ENCODE measurements at places on chromosomes 7 and 10.

DNA sequence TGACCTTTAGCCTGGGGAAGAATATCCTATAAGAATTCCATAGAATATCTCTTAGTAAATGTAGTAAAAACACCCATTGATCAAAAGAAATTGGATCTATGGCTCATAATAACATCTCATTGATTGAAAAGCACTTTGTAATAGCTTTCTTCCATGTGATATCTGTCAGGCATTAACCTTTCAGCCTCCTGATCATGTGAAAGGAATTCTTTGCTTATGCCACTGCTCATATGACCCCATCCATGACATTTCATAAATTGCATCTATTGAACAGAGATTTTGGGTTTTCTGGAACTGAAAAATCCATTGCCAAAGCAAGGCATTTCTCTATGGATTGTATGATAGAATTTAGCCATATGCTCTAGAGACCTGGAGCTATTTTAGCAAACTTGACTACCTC, 519.3 kb upstream of the PFKP start:
- no peak for DNase-seq

DNA sequence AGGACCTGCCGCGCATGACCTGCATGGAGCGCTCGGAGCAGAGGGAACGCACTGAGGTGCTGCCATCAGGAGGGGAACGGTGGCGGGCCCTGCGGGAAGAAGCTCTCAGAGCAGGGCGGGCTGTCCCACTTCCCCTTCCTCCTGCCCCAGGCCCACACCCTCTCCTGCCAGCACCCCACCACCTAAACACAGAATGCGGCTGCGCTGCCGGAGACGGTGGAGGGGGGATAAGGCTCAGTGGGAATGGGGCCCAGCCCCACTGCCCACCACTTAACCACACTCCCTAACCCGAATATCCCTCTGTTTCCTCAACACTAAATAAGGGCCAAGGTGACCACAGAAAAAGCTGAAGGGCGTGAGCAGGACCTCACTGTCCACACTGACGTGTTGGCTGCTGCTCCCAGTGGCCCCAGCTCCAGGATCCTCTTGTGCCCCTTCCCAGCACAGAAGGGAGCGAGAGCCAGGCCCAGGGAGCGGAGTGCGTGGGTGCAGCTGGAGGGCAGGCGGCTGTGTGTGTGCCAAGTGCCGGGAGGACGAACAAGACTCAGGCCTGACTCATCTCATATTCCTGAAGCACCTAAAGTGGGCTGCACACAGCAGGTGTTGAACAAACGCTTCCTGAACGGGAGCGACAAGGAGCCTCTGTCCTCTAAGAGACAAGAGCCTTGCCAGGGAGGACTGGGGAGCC, 116.8 kb downstream of the MAD1L1 start:
- DNase-seq, result no peak

- DNase-seq, result no peak
Observed at GRCh38 chr7:16881844-16882243, at the start of gene AGR3. TSS of gene AGR3 (minus strand) at chr7:16881983. CDS start at chr7:16878618, 3,365 bp downstream.

- peak; percentile 88 for DNase-seq
Observed at GRCh38 chr7:112789817-112790585, at the start of gene TMEM168. TSS of gene TMEM168 (minus strand) at chr7:112790393. CDS start at chr7:112784825, 5,568 bp downstream.

DNA sequence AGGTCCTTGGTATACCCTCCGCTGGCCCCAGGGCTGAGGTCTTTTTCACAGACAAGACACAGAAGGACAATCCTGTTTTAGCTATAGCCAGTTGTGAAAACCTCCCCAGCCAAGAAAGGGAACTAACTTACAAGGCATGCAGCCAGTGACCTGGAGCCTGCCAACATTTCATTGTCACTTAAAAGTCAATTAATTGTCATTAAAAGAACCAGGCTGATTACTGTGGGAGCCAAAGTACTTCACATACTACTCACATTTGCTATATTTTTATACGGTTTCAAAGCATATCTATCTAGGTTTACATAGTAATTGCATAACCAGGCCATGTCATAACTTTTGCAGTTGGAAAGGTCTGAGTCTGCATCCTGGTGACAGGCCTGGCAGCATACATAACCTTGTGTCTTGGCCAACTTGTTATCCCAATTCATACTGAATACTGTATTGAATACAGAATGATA, 31.1 kb downstream of the NRBF2 start:
- DNase-seq, result no peak

- peak; percentile 66 for DNase-seq
Observed at GRCh38 chr10:93541402-93542357, 24.8 kb upstream of the FFAR4 start.

DNA sequence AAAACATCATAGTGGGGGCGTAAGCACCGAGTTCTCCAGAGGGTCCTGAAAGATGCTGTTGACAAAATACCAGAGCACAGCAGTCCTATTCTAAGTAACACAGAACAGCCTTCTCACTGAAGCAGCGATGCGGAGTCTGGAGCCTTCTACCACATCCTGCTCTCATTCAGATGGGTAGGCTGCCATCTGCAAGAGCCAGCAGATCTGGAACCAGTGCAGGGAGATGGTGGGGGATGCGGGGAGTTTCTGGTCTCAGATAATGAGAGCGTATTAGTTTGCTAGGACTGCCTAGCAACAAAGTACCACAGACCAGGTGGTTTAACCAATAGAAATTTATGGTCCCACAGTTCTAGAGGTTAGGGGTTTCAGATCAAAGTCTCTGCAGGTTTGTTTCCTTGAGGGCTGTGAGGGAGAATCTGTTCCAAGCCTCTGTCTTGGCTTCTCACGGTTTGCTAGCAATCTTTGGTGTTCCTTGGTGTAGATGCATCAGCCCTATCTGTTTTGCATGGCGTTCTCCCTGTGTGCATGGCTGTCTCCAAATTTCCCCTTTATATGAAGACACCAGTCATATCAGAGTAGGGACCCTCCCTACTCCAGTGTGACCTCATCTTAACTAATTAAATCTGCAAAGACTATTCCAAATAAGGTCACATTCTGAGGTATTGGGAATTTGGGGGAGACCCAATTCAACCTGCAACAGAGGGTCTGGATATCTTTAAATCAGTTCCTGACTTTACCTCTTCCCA, 52.0 kb upstream of the STEAP1B start:
- DNase-seq, result no peak

- no peak for DNase-seq
Observed at GRCh38 chr7:119996634-119997033, 276.3 kb upstream of the KCND2 start.

DNA sequence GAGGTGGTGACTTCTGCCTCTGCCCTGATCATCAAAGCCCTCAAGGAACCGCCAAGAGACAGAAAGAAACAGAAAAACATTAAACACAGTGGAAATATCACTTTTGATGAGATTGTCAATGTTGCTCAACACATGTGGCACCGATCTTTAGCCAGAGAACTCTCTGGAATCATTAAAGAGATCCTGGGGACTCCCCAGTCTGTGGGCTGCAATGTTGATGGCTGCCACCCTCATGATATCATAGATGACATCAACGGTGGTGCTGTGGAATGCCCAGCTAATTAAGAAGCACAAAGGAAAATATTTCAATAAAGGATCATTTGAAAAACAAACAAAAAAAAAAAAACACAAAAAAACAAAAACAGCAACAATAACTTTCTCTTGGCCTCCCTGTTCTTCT, 59.5 kb upstream of the TOMM7 start:
- no peak for DNase-seq

GRCh38 chr10:73368238-73368637, 9.6 kb upstream of the CFAP70 start:
- DNase-seq, result no peak

DNA sequence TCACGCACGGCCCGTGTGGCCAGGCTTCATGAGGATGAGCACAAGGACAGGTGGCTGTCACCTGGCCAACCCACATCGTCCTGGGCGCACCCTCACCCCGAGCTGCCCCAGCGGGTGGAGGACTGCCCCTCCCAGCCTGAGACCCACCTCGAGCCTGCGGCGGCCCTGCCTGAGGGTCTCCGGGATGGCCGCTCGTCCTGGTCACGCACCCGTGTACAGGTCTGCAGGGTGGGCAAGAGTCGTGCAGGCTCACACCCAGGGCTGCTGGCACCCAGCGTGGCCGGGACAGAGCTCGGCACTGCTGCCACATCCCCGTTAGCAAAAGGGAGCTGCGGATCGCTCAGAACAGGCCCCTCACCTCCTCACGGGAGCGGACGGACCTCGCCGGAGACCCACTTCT, 14.4 kb upstream of the UTF1 start:
- DNase-seq, result no peak

DNA sequence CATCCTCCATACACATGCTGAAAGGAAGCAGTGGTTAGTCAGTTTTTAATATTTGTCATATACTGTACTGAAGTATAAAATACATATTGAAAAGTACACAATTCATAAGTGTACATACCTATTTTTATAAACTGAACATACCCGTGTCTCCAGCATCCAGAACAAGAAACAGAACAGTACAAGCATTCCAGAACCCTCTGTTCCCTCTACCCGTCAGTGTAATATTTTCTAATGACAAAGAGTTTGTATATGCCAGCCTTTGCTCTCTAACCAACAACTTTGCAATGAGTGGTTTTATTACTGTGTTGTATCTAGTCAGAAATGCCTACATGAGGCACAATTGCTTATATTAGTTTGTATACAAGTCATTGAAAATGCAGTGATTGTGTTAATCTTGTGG, 18.7 kb upstream of the RAB18 start:
- DNase-seq, result no peak

GRCh38 chr7:38306914-38307313, 33.5 kb upstream of the TARP start:
- no peak for DNase-seq

DNA sequence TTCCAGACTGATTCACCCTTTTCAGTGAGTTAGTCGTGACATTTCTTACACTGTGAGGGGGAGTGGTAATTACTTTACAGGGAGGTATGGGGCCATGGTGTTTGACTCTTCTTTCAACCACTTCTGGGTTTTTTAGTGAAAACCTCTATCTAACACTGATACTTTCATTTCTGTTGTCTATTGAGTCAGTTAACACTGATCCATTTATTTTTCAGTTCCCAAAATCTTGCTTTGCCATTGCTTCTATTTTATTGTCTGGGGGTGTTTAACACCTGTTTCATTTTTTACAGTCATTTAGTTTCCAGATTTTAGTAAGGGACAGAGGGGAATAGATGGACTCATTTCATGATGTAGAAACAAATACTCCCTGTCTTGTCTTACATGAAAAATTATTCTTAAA, 61.5 kb downstream of the HELLS start:
- DNase-seq, result no peak

- no peak for DNase-seq
Observed at GRCh38 chr10:119368991-119369869, 161.9 kb downstream of the GRK5 start.

DNA sequence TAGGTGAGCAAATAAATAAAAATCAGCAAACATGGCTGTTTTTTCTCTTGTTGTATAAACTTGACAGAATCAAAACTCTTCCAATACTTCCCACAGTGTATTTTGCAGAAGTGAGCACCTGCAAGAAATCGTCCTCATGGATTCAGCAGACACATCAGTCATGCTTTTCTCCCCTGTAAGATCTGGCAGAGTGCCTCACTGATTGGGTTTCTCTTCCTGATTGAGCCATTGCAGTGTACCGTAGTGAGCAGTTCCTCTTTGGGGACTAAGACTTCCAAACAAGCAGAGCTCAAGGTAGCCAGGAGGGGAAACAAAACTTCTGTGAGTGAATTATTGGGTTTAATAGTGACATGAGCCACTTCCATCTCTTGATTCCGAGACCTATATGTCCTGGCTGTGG, 2.2 kb upstream of the CCDC3 start:
- no peak for DNase-seq
